ENCODE measurements at places on chromosomes 7 and 10.
A peak's percentile ranks its signal among the peaks of the same experiment; 100 is the strongest.

DNA sequence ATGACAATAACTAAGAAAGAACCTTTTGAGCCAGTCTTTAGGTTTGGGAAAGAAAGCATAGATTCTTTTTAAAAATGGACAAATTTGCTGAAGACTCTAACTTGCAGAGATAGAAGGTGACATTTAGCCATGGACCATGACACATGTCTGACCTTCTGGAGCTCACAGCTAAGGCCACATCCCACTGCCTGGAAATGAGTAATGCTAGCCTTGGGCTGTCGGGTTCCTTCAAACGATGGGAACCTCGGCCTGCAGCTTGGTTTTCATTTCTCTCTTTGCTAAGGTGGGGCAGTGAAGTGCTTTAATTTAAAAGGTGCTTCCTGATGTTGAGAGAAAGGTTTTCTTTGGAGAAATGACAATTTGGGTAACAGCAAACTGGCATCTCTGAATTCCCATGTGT is 223.2 kb downstream of the FANK1 start:
- no peak for DNase-seq

- peak; percentile 16 for DNase-seq
These were observed 31.0 kb upstream of the ABCB4 start for GRCh38 chr7:87506246-87507180.

DNA sequence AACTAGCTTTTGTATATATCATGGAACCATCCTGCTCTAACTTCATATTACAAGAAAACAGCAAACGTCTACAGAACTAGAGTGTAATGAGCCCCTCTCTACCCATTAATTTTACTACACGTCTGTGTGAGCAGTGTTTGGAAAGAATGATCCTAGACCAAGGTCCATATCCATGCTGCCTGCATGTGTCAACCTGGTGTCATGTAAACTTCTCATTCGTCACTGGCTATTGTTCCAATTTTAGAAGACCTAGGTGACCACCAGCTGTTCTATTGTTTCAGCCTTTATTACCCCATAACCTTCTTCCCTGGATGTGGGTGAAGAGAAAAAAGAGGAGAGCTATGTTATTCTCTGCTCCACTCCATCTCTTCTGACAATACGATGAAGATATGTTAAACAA is 77.1 kb downstream of the CREM start:
- DNase-seq = no peak

DNA sequence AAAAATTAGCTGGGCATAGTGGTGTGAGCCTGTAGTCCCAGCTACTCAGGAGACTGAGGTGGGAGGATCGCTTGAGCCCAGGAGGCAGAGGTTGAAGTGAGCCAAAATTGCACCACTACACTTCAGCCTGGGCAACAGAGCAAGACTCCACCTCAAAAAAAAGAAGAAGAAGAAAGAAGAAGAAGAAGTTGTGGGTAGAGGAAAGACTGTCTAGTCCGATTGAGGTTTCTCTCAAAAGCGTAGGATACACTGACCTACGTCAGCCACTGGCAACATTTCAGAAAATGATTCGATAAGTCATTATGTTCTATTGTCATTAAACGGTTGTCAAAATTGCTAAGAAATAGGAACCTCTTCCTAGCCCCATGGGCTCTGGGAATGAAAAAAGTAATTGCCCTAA is 22.3 kb upstream of the RHBDD2 start:
- DNase-seq = no peak

DNA sequence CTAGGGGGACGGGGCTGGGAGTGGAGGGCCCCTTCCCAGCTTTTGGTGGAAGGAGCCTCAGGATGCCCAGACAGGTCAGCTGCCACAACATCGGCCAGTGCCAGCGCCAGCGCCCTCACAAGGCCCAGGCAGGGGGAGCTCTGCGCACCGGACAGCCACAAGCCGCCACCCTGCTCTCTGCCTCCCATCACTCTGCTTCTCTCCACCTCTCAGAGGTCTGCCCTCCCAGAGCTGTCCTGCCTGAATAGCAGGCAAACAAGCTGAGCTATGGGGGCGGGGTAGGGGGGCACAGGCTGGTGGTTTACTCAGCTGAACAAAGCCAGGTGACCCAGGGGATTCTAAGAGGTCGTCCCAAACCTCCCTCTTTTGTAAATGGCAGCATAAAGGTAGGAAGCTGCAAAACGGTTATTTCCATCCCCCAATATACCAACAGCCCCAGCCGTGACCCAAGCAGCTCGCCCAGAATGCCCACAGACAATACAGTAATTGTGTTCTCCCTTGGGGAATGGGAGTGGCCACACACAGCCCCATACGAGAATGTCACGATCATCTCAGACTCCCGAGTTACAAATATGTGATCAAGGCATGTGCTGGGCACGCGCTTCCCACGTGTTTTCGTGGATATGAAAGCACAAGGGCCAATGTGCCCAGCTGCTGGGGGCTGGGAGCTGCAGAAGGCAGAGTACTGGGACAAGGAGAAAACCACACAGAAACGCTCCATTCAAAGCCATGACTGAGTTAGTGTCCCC is 19.7 kb downstream of the FAM53B start:
- no peak for DNase-seq

- peak; percentile 27 for DNase-seq
These were observed 44.2 kb upstream of the DPYSL4 start for GRCh38 chr10:132142396-132143161.

DNA sequence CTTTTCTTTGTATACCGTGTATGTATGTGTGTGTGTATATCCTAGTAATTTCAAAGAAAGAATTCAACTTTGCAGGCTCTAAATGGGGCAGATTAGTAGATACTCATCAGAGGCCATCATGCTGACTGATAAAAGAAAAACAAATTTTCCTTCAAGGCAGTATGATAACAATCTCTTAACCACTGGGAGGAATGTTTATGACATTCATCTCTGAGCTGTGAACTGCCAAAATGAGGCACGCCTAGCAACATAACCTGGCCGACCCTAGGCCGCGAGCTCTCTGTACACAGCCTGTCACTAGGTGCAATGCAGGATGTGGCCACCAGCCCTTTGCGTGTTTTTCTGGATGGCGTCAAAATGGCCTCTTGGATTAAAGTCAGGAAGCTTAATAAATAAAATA is 343.7 kb upstream of the GALNT17 start:
- DNase-seq = no peak

DNA sequence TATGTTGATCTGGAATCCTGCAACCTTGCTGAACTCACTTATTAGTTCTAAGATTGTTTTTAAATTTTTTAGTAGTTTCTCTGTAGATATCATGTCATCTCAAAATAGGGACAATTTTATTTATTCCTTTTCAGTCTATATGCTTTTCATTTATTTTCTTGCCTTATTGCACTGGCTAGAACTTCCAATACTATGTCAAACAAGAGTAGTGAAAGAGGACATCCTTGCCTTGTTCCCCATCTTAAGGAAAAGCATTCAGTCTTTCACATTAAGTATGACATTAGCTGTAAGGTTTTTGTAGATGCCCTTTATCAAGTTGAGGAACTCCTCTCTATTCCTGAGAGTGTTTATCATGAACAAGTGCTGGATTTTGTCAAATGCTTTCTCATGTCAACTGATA is 77.8 kb downstream of the TBXAS1 start:
- no peak for DNase-seq

DNA sequence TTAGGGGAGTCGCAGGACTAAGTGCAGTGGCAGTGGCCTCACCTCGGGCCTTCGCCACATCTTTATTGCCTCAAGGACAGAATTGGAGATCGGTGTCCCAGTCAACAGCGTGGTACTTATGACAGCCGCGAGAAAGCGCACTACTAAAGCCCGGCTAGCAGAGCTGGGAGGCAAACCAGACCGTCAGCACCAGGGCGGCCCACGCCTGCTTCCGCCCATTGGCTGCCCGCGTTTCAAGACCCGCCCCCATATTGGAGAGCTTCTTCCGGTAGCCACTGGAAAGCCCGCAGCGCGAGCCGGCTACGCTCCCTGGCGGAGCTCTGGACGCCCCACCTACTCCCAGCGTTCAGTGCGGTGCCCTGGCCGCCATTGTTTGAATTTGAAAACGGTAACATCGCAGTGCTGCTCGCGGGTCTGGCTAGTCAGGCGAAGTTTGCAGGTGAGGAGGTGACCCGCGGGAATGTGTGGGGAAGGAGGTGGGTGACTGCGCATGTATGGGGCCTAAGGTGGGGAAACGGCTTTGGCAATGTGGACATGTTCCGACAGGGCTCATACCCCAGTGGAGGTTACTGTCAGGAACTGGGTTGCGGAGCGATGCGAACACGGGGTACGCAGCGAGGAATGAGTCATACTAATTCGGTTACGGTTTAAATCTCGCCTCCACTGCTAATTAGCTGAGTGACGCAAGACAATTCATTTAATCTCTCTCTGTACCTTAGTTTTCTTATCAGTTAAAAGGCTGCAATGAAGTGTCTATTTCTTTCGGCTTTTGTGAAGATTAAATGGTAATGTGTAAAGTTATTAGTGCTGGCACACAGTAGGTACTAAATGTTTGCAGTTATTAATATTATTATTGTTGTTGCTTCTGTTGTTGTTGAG is at the start of gene KIF20B:
Gene KIF20B, plus strand, starts transcription at position 349 of the 879 bp plus-strand sequence. CDS start 3,705 bp downstream, outside the sequence.
- peak; percentile 98 for DNase-seq

DNA sequence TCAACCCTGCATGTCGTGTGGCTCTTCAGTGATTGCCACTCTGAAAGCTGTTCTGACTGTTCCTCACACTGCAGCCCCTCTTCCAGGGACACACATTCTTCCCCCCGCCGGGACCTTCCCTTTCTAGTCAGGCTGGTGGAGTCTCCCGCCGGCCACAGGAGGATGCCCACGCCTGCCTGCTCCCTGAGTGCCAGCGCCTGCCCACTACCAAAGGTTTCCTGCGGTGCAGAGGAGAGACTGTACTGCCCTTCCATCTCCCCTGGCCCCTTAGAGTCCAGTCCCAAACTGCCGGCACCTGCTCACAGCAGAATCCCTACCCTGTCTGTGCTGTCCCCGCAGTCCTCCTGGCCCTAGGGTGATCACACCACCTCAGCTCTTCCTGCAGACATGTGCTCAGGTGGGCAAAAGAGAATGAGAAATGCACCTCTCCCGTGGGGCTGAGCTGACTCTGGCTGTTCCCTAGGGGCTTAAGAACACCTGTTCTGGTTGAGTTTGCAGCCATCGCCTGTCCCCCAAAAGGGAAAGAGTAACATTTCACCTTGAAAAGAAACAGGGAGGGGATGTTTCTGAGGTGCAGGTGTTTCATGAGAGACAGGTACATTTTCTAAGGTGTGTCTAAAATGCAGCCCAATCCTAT is 1.4 kb downstream of the PODXL start:
- no peak for DNase-seq

GRCh38 chr10:106655636-106656035 is 508.9 kb downstream of the SORCS1 start:
- DNase-seq = no peak

DNA sequence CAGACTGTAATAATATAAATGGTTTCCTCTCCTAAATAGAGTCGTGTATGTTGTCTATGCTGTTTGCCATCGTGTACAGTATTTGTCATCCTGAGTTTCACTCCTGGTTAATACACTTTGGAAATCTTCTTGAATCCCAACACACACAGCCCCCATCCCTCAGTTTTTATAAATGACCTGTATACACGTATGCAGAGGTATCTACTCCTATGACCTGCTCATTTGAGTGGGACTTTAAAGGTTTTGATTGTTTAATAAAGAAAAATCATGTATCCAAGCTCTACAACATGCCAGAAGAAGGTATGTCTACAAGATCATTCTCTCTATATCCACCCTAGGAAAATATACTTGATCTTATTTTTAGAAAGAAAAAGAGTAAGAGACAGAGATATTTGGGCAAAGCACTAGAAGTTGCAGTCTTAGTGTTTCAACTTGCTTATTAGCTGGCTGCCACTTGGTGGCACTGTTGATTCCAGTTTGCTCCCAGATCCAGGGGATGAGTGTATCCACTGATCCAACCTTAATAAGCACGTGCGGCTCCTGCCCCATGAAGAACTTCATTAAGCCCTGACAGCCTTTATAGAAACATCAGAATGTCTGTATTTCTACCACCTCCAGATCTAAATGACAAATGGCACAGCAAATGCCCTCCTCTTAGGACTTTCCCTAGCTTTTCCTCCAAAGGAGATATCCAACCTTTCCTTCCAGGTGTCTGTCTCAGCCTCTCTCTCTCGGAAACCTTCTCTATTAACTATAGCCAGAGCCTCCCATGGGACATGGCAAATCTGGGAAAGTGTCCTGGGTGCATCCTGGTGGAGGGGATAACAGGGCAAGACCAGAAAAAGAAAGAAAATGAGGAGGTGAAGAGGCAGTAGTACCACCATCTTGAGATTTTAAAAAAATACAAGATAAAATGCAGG is 181.6 kb upstream of the NEBL start:
- peak; percentile 83 for DNase-seq

GRCh38 chr7:86908948-86909347 is 150.5 kb downstream of the ELAPOR2 start:
- DNase-seq = peak; percentile 28

GRCh38 chr7:18400275-18400674 is 95.3 kb upstream of the HDAC9 start:
- no peak for DNase-seq

DNA sequence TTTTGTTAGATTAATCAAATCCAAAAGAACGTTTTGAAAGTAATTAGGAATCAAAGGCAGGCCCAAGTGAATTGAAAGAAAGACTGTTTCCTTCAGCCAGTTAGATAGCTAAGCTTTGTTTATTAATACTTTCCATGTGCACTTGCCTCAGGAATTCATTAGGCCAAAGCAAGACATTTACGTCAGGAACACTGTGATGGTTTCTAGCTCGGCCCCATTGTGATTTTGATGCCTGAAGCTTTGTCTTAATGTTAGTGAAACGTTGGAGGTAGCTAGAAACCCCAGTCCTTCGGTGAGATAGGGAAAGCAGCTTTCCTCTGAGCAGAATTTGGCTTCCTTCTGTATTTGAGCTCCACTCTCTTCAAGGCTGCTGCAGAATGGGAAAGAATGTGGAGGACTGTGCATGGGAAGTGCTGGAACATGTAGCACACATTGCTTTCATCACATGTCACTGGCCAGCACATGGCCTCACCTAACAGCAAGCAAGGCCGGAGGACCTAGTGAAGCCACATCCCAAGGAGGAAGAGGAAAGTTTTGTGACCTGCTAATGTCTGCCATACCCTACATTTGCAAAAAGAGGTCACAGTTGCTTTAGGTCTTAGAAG is 64.1 kb downstream of the PCGF5 start:
- DNase-seq = peak; percentile 56

DNA sequence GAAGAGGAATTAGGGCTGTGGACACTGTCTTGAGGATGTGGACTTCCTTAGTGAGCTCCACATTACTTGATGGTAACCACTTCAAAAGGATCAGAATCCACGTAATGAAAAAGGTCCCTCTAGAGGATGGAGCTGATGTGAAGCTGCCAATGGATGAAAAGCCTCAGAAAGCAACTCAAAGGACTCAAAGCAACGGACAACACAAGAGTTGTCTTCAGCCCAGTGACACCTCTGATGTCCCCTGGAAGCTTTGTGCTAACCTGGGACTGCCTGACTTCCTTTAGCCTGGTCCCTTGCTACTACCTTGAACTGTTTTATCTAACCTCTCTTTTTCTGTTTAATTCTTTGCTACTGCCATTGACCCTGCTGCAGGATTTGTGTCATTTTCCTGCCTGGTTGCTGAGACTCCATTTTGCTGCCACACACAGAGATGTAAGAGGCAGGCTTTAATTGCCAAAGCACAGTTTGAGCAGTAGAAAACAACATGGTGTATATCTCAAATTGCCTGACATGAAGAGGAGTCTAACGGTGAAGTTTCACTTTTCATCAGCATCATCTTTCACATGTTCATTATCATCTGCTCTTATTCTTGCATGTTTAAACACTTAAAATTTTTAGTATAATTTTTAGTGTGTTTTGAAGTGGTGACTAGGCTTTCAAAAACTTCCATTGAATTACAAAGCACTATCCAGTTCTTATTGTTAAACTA is 11.1 kb upstream of the SGCE start:
- DNase-seq = no peak

- DNase-seq = no peak
These were observed 2.3 kb downstream of the METTL27 start for GRCh38 chr7:73839743-73840714.

All from cardiac muscle cell (in vitro differentiated cells and primary cell).